Stimulated activated CD4-positive, alpha-beta T cell treated with anti-CD3 and anti-CD28 coated beads, Interleukin-2, amount 100 ng/mL, for 48 hours (primary cell): ENCODE measurements at places on chromosomes 2 and 18.

DNA sequence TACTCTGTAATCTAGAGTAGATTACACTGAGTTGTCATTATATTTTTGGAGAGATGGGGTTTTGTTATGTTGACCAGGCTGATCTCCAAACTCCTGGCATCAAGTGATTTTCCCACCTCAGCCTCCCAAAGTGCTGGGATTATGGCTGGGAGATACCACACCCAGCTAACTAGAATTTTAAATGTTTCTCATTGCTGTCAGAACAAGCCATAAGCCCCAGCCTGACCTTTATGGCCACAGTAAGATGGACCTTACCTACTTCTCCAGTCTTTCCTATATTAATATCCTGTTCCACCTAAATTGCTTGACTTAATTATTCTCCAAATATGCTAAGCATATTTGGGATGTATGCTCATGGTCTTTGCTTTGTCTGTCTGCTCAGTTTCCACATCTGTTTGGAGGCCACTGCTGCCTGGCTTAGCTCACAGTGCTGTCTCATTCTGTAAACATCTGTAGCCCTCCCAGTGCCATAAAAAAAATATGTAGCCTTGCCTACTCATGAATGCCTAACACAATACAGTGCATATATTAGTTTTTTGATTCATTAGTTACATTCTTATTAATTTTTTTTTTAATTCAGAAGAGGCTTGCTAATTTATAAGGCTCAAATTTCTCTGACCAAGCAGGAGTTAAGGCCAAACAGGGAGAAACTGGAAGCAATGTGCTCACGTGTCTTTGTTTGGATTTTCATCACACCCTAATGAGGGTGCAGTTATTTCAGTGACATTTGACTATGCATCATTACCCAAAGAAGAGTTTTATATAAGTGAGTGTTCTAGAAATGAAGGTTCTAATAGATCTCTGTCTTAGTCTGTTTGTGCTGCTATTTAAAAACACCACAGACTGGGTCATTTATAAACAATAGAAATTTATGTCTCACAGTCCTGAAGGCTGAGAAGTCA is 45.3 kb upstream of the PSME4 start:
- DNase-seq = no peak

- DNase-seq = no peak
Observed at GRCh38 chr2:234146087-234146826, 95.8 kb downstream of the SPP2 start.

- DNase-seq = no peak
Observed at GRCh38 chr2:118176601-118177000, 88.3 kb downstream of the INSIG2 start.

DNA sequence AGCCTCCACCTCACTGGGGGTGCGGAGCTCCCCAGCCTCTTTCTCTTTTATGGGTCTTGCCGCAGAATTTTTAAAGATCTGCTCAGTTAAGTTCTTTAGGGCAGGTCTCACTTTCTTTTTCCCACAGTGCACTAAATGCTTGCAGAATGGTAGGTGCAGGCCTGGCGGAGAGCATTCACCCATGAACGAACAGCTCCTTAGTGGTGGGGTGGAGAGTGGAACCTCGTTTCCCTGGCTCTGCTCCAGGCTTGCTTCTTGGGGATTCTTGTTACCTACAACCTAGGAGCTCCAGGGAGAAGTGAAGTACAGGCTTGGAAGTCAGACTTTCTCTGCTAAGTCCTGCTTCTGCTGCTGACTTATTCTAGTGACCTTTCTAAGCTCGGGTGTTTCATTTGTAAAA is 70.3 kb upstream of the PXDN start:
- no peak for DNase-seq

DNA sequence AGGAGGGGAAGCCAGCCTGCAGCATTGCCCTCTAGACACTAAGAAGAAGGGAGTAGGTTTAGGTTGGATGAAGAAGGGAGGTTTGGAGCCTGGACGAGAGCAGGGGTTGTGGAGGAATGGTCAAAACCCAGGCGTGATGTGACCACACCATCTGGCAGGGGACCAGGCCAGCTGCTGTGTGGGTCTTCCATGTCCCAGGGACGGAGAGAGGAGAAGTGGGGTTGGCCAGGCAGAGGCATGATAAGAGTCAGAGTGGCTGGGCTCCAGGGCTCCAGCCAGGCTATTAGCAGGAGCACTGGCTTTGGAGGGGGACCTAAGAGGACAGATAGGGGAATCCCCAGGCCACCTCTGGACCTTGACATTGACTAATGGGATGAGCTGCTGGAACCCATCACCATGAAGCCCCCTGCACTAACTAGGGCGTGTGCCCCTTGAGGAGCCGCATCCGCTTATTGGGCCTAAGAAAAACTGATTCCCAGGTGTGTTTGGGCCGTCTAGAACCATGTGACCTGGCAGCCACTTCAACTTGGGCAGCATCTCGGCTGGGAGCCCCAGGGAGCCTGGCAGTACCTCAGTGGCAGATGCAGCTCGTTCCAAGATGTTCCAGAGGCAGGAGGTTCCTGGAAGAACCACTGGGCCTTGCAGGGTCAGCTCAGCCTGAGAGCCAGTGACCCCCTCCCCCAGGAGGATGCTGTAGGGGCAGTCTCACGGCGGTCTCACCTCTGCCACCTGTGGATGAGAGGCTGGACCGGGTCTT is 235.1 kb downstream of the AGAP1 start:
- no peak for DNase-seq

GRCh38 chr2:128450211-128451024 is 131.8 kb upstream of the HS6ST1 start:
- DNase-seq = no peak

DNA sequence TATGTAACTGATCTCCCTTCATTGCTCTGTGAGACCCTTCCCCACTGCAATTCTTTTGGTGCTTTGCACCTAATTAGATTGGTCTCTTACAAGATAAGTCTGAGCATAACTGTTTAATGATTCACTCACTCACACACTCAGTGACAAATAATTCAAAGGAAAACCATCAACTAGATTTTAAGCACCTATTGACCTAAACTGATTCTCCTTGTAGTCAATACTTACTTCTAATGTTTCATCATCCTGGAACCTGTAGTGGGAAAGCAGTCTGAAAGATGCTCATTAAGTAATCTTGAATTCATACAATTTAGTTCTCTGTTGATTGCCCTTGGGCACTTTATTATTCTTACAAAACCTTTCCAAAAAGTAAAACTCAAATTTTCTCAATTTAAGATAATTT is 74.3 kb upstream of the COL5A2 start:
- no peak for DNase-seq

DNA sequence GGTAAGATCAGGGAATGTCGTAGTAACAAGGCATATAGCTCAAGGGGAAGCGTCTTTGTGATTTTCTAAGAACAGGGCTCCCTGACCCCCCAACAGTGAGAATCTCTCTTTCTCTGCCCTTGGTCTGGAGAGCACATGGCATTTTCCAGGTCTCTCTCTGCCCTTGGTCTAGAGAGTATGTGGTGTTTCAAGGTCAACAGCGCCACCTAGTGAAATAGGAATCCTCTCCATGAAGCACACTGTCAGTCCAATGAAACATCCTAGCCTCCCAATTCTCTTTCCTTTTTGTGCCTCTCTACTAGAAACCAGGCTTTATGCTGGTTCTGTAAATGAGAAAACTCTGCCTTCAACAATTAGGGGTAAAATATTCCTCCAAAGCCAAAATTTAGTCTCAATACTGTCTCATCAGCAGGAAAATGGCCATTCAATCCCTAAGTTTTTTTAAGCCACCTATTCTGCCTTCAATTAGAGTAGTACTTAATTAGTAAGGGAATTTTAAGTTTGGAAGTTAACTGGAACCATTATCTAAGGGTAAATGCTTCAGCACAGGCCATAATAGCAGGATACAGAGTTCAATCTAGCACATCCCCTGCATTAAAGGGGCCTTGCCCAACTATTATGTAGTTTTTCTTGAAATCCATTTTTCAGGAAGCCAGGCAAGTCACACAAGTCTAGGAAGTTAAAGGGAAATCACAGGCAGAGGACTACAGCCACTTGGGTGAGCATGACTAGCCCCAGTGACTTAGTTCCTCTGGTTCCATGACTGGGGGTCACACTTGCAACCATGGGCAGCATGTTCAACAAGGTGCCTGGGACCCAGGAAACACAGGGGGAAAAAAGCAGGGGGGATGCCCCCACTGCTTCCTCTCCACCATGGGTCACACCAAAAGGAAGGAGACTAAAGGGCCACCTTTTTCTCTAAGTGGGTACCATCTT is 12.4 kb downstream of the DYM start:
- DNase-seq = peak; percentile 48

DNA sequence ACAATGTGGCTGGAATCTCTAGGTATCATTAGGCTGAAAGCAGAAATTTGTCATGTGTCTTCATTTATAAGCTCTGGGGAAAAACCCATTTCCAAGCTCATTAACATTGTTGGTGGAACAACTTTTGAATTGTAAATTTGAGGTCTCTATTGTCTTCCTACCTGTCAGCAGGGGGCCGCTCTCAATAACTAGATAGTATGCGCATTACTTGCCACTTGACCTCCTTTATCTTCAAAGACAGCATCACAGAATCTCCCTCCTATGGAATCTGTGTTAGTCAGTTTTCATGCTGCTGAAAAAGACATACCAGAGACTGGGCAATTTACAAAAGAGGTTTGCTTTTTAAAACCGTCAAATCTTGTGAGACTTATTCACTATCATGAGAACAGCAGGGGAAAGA is 223.1 kb downstream of the CALCRL start:
- no peak for DNase-seq

GRCh38 chr2:236169741-236170589 is 1.8 kb upstream of the GBX2 start:
- no peak for DNase-seq

- no peak for DNase-seq
Observed at GRCh38 chr18:76354348-76354747, 140.7 kb downstream of the ZNF516 start.

- DNase-seq = peak; percentile 4
Observed at GRCh38 chr2:107936433-107937359, 49.6 kb upstream of the SLC5A7 start.

DNA sequence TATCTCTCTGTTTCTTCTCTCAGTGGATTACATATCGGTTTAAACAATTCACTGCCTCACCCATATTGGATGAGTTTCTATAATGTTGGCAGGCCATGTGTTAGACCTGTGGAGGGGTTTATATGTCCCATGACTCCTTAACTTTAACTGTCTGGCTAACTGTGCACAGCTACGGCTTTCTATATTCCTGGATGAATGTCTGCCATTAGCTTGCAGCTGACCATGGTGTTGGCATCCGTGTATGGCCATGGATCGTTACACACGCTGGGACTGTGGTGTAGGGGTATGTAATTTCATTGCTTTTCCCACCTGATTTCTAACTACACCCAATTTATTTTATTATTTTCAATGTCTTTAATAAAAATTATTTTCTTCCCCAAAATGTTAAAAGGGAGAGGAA is 3.3 kb upstream of the TANC1 start:
- DNase-seq = no peak

DNA sequence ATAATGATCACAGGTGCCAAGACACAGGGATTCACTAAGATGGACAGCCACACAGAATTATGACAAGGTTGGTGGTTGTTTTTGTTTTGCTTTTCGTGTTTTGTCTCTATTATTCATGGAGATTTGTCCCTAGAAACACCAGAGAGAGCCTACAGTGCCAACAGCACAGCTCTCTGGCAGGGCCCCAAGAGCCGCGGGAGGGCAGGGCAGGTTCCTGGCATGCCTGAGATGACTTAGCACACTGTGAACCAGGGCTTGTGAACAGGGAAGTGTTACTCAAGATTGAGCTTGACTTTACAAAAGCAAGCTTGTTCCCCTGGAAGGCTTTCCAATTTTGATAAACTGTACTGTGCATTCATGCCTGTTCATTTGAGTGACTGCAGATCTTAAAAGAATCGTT is 437.4 kb upstream of the SALL3 start:
- no peak for DNase-seq

DNA sequence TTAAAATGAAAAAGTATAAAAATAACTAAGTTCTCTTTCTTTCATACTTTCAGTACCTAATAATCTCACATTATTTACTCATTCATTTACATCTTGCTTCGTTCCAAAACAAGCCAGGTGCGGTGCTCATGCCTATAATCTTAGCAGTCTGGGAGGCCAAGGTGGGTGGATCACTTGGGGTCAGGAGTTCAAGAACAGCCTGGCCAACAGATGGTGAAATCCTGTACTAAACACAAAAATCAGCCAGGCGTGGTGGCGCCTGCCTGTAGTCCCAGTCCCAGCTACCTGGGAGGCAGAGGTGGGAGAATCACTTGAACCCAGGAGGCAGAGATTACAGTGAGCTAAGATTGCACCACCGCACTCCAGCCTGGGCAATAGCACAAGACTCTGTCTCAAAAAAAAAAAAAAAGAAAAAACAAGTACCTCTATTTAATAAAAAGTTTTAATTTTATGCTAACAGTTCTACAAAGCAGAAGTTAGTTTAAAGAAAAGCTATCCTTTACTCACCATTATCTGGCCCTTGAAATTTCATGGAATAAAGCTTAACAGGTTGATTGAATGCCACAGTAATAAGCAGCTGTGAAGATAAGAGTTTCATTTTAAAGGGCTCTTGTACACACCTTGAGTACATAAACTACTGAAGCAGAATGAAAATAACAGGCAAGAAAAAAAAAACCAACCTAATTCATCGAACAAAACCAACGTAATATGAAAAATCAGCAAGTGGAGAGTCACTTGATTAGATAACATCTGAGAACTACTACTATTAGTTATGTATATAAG is 22.5 kb downstream of the TXNL1 start:
- no peak for DNase-seq

- no peak for DNase-seq
Observed at GRCh38 chr2:219073413-219074129, 12.8 kb upstream of the IHH start.

GRCh38 chr18:57466745-57467409 is 31.7 kb downstream of the ONECUT2 start:
- no peak for DNase-seq

GRCh38 chr18:64027931-64028695 is 58.2 kb downstream of the SERPINB8 start:
- no peak for DNase-seq

- DNase-seq = no peak
Observed at GRCh38 chr18:8107426-8107825, 501.8 kb upstream of the RAB12 start.

DNA sequence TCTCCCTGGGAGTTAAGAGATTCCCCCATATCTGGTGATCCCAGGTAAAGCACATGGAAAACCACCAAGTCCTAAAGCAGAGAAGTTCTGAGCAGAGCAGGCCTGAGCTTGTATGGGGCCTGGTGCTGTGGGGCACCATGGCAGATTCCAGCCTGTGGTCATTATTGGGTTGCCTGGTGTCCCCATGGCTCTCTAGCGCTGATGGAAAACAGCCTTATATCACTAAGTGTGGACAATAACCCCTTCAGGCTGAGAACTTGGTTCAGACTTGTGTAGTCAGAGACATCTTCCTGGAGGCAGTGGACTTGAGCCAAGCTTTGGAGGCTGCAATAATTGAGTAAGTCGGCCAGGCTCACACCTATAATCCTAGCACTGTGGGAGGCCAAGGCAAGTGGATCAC is 96.8 kb downstream of the MCFD2 start:
- no peak for DNase-seq

DNA sequence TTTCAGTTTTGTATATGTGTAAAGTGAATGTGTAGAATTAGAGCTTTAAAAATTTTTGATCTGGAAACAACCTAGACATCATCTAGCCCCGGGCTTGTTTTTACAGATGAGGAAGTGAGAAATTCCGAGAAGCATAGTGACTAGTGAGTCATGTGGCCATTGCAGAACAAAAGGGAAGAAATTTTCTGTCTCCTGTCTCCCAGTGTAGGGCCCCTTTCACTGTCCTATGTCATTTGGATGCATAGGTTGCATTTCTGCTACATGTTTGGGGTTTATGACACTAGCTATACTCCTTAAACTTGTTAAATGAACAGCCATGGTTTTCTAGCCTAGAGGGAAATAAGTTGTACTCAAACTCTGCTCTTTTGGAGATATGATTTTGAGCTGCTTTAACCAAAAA is 84.6 kb downstream of the PLCL1 start:
- no peak for DNase-seq
